ENCODE measurements at places on chromosomes 6 and 20. TPM values are rescaled to one million over a fixed set of nuclear protein-coding genes. Genes with fewer than 3 reads are reported as not detected.

DNA sequence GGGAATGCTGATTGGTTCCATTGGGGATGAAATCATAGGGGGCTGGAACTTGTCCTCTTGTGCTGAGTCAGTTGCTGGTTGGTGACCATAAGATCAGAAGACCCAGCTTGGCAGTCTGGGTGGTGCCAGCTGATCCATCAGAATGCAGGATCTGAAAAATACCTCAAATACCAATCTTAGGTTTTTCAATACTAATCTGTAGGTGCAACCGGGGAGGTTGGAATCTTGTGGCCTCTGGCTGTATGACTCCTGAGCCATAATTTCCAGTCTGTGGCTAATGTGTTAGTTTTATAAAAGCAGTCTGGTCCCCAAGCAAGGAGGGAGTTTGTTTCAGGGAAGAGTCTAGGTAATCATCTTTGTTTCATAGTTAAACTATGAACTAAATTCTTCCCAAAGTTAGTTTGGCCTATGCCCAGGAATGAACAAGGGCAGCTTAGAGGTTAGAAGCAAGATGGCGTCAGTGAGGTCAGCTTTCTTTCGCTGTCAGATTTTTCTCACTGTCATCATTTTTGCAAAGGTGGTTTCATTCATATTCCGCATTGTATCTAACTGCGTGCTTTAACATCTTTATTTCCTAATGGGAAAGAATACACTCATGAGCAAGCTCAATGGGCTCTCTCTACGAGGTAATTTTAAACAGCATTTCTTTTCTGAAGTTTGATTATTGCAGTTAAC lies 2.0 kb downstream of the ARMH2 start:
- no peak for DNase-seq

DNA sequence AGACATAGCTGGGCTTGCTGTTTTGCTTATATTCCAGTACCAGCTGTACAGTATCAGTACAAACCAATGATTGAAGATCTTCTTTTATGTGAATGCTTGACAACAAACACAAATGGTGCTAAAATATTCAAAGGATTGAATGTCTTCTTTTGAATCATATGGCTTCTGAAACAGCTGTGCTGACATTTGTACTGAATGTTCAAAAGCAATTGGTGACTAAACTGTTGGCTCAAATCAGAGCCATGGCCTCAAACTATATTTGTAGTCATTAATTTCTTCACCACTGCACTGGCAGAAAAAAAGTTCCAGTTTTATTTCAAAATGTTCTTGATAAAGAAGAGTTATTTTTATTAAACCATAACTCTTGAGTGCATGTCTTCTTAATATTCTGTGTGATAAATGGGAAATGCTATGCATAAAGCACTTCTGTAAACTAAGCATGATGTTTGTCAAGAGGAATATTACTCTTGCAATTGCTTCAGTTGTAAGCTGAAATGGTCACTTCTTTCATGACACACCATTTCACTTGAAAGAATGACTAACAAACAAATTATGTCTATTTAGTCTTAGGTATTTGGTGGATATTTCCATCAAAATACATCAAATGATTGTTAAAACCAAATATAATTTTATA lies 45.9 kb upstream of the CENPW start:
- DNase-seq = no peak

- DNase-seq = no peak
Observed at GRCh38 chr6:32108727-32109113, 418 bp downstream of the TNXB start.

DNA sequence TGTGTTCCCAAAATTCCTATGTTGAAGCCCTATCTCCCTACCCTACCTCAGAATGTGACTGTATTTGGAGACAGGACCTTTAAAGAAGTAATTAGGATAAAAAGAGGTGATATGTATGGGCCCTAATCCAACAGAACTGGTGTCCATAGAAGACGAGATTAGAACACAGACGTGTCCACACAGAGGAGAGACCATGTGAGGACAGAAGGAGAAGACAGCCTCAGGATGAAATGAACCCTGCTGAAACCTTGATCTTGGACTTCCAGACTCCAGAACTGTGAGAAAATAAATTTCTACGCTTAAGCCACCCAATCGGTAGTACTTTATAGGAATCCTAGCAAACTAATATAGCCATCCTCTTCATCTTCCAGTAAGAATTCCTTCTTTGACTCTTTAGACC lies 35.7 kb downstream of the TRAF3IP2 start:
- no peak for DNase-seq

- no peak for DNase-seq
Observed at GRCh38 chr6:91480402-91480801, 893.5 kb upstream of the MAP3K7 start.

GRCh38 chr6:152250127-152250526 lies 387.0 kb downstream of the SYNE1 start:
- DNase-seq = no peak

DNA sequence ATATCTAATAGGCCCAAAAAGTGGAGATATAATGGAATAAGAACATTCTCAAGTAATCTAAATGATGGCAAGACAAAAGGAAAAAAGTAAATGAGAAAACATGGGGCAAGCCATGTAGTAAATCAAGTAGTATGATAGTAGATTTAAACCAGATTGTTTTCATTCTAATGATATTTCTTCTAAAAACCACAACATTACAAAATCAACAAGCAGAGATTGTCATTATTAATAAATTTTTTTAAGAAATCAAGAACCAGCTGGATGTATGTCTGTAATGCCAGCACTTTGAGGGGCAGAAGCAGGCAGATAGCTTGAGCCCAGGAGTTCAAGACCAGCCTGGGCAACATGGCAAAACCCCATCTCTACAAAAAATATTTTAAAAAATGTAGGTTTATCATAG lies 155.0 kb downstream of the RNGTT start:
- DNase-seq = no peak

DNA sequence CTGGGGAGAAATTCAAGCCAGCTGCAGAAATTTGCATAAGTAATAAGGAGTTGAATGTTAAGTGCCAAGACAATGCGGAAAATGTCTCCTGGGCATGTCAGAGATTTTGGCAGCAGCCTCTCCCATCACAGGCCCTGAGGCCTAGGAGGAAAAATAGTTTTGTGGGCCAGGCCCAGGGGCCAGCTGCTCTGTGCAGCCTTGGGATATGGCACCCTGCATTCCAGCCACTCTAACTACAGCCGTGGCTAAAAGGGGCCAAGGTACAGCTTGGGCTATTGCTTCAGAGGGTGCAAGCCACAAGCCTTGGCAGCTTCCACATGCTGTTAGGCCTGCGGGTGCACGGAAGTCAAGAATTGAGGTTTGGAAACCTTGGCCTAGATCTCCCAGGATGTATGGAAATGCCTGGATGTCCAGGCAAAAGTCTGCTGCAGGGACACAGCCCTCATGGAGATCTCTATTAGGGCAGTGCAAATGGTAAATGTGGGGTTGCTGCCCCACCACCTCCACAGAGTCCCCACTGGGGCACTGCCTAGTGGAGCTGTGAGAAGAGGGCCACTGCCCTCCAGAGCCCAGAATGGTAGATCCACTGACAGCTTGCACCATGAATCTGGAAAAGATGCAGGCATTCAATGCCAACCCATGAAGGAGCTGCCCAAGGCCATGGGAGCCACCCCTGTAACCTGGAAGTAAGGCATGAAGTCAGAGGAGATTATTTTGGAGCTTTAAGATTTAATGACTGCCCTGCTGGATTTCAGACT lies 126.5 kb downstream of the DTNBP1 start:
- DNase-seq = no peak

DNA sequence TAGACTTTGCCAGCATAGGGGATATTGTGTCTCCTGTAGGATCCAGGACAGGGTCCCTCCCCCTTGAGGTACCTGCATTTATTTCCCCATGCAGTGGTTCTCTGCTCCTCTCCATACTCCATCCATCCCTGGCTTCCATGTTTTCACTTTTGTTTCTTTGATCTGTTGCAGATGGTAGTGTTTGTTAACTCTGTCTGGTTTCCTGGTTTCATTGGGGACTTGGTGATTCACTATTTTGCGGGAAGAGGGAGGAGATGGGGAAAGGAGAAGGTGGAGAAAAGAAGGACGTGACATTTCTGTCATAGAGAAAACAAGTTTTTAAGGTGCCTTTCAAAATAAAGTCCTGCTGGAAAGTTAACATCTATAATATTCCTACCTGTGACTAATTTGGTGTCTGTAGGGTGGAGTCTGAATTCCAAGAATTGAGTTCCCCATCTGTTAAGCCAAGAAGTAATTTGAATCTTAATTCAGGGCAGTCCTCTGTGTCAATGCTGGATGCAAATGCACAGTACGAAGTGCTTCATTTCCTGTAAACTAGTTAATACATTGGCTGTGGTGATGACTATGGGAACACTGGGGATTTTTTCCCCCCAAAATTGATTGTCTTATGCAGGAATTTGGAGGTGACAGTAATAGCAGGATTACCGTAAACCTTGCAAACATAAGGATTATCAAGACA lies 6.9 kb upstream of the RNF144B start:
- peak; percentile 58 for DNase-seq

GRCh38 chr20:44527716-44528199 lies 5.9 kb upstream of the SERINC3 start:
- DNase-seq = no peak

The CST3 gene
- 88.5 TPM for total RNA-seq

Data from lung microvascular endothelial cell (primary cell).